ENCODE measurements at places on chromosomes 6 and 20.

DNA sequence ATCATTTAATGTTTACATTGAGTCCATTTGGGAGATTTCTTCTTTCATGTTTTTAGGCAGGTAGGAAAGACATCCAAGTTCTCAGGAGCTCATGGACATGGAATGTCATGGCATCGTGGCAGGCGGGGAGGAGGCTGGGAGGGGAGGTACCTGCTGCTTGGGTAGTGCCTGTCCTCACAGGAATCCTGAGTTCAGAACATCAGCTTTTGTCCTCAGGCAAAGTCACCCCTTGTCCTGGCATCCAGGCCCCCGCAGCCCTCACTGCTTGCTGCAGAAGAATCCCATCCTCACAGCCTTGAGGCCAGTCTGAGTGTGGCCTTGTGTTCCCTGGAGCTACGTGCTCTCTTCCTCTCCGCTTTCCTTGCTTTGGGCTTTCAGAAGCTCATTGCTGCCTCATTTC is 157.4 kb downstream of the CFAP61 start:
- DNase-seq = no peak

GRCh38 chr20:37341632-37342031 is 4.3 kb upstream of the SRC start:
- no peak for DNase-seq

GRCh38 chr6:138107078-138107751 is at the start of gene PERP:
Gene PERP, minus strand, starts transcription at chr6:138107419. Its CDS starts 79 bp downstream, at chr6:138107340.
- peak; percentile 64 for DNase-seq

- no peak for DNase-seq
Measured at GRCh38 chr6:62707156-62707555, 421.1 kb upstream of the KHDRBS2 start.

- DNase-seq = peak; percentile 60
Measured at GRCh38 chr6:2733324-2733723, 17.4 kb downstream of the MYLK4 start.

DNA sequence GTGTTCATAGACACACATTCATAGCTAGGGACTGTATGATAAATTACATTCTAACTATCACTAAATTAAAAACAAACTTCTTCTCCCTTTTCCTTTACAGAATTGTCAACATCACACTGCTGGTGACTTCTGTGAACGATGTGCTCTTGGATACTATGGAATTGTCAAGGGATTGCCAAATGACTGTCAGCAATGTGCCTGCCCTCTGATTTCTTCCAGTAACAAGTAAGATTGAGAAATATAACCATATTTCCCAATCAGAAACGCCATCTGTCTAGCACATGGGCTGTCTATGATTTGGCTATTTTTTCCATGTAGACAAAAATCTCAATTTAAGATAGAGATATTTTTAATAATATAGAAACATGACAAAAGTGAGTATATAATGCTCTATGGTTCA is 367.7 kb downstream of the ARHGAP18 start:
- no peak for DNase-seq

- no peak for DNase-seq
Measured at GRCh38 chr6:19180348-19181072, 656.7 kb upstream of the ID4 start.

DNA sequence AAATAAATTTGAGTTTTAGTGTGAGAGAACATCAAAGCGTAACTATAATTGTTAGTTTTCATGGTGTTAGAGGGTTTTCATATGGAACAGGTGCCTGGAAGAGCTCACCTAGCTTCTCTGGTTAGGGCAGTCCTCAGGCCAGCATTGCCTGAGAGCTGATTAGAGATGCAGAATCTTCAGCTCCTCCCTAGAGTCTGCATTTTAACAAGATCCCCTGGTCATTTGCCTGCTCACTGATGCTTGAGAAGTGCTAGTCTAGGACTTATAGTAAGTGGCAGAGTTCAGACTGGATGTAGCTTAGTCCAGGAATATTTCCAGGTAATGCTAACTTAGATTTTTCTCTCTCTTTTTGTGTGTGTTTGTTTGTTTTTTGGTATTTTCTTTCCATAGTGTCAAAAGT is 21.7 kb upstream of the SMIM26 start:
- no peak for DNase-seq

DNA sequence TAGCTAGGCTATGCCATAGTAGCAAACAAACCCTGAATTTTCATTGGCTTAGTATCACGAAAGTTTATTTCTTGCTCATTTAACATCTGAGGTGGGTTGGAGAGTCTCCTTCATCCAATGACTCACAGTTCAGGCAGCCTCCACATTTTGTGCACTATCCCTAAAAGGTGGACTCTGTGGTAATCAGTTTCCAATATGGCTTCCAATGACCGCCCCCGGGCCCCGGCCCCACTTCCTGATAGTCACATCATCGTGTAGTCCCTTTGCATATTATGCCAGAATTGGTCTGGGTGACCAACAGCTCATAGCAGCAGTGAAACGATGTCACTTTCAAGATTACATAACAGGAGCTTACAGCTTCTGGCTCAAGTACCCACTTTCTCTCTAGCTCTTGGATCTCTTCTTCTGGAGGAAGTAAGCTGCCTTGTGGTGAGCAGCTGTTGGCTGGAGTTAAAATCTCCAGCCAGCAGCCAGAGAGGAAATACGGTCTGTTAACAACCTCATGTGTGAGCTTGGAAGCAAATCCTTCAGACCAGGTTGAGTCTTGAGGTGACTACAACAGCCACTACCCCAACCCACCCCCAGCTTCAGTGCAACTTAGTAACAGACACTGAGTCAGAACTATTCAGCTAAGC is 7.8 kb downstream of the HCRTR2 start:
- no peak for DNase-seq

GRCh38 chr20:36804425-36804824 is 30.9 kb upstream of the DSN1 start:
- no peak for DNase-seq

DNA sequence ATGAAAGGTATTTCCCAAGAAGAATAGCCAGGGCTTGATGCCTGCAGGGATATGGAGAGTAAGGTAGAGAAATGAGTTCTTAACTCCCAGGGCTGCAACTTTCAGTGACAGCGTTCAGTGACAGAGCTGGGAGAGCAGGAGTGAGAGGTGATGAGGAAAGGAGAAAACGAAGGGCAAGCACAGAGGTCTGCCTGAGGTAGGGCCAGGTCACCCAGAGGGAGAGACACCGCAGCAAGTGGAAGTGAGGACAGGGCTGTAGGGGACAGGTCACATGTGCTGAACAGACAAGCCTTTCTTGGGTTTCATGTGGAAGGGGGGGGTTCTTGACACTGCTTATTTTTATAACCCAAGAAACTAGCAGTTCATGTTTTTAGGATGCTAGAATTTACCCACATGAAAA is 72.5 kb downstream of the PREP start:
- DNase-seq = no peak

DNA sequence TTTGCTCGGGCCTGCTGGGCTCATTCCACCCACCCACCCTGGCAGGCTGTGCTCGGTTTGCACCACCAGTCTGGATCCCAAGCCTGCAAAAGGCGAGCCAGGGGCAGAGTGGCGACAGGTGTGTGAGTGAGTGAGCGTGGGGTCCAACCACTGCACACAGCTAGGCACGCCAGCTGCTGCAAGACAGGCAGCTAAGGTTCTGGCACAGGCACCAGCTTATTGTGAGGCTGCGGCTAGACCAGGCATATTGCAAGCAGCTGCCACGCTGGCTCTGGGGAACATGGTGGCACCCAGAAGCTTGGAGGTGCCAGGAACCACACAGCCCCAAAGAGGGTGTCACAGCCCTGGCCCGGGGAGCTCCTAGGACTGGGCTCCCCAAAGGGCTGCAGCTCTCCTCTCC is 205.1 kb downstream of the ANKRD60 start:
- DNase-seq = no peak

- no peak for DNase-seq
Measured at GRCh38 chr6:124792386-124792785, 169.9 kb upstream of the RNF217 start.

- no peak for DNase-seq
Measured at GRCh38 chr20:48970681-48971365, 49.3 kb downstream of the ARFGEF2 start.

DNA sequence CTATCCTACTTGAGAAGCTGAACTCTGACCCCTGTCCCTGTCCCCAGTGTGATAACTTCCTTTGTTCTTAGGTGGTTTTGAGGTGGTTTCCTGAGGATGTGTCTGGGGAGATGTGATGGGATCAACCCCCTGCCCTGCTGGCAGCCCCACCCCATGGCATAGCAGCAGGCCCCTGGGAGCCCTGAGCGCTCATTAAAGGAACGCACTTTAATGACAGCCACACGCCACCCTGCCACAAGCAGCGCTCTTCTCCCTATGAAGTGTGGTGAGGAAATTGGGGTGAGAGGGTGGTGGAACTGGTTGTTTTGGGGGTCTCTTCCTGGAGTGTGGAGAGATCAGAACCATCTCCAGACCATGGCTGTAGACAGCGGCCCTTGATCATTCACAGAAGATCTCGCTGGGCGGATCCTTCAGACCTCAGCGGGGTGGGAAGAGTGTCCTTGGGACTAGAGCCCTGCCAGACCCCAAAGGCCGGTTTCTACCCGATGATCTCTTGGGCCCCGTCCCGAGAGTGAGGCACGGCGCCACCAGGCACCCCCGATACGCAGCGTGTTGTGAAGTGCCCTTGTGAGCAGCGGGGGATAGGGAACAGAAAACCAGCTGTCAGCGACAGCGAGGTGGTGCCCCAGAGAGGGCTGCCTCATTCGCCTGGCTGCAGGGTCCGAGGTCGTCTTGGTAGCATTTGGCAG is 45.4 kb downstream of the SYNJ2 start:
- no peak for DNase-seq

DNA sequence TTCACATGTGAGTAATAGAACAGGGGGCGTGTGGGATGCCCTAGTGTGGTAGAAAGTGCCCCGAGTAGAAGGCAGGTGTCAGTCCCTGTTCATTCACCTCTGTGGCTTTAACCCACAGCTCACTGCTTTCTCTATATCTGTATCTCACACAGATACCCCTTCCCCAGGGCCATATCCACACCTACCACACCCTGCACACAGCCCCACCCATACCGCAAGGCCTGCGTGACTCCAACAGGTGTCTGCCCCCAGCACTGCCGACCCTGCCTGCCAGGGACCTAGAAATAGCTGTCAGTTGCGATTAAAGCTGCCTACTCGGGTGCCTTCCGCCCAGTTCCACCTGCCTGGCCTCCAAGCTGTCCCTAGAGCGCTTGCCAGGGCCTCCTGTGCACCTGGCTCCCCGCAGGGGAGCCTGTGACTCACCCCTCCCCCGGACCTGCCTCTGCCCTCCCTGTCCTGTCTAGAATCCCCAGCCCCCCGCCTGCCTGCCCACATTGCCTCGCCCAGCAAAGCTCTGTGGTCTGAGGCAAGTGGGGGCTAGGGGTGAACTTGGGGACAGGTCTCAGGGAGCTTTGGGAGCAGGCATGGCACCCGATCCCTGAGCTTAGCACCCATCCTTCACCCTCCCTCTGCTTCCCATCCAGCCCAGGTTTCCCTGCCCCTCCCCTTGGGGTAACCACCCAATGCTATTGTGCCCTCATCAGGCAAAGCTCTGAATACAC is 38.3 kb upstream of the ID1 start:
- DNase-seq = no peak

DNA sequence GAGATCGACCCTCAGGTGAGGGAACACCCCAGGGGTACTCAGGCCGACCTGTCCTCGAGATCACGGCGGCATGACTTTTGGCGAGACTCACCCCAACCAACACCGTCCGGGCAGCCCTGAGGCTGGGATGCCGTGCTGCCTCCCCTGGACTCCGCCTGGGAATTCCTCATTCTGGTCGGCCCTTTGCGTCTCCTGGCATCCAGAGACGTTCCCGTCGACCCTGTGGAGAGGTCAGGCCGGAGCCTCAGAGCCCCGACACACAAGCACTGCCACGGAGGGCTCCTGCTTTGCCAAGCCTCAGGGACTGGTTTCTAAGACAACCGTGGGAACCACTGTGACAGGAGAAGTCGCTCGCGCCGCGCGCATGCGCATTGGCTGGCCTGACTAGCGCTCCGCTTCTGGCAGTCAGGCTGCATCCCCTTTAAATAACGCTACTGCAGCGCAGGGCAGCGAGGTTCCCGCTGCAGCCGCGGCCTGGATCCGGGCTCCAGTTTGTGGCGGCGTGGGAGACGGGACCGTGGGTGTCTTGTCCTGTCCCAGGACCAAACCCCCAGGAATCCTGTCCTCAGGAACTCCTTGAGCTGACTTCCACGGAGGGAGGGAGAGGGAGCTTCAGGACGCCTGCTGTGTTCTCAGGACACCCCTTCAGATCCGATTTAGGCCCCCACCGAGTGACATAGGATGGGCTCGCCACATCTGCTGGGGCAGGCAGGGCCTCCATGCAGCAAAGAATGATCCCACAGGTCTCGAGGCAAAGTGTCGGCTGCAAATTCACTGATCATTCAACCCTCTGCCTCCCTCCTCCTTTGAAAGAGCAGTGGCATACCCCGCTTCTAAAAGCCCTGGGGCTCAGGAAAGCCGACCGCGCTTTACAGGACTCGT is 163.2 kb upstream of the ZNF337 start:
- peak; percentile 84 for DNase-seq

DNA sequence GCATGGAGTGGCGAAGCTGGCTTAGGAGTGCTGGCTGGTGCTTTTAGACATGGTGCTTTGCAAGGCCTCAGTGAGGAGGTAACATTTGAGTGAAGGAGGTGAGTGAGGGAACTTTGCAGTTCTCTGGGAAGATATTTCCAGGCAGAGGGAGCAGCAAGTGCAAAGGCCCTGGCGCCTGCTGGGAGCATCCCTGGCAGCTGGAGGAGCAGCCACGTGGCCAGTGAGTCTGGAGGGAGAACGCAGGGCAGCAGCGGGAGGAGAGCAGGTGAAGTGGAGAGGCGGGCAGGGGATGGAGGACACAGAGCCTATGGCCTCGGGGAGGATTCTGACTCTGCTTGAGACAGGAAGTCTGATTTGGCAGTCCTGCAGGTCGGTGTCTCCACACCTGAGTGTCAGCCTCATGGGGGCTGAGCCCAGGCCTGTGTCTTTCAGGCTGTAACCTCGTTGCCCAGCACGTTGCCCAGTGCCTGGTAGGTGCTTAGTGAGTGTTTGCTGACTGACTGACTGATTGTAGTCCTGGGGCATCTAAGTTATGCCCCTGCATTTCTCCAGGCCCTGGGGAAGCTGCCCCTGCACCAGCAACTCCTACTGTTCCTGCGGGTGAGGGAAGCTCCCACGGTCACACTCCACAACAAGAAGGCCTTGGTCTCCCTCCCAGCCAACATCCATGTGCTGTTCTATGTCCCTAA is 11.0 kb upstream of the BPIFB4 start:
- no peak for DNase-seq

- no peak for DNase-seq
Measured at GRCh38 chr20:10476319-10476724, 41.2 kb downstream of the SLX4IP start.

DNA sequence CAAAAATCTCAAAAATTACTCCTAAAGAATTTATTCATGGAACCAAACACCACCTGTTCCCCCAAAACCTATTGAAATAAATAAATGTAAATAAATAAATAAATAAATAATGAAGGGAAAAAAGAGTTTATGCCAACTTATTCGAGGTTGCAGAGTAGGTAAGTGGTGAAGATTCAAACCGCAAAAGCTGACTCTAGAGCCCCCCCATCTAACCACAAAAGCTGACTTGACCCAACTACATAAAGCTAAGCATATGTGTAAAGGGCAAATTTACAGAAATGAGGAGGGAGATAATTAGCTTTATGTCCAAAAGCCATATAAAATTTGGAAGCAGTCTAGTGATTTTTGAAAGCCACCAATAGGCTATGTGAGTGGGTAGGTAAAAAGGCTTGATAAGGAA is 486.9 kb downstream of the PKHD1 start:
- DNase-seq = no peak

All from stimulated activated naive CD8-positive, alpha-beta T cell treated with anti-CD3 and anti-CD28 coated beads, Interleukin-15, amount 100 ng/mL, for 72 hours (primary cell).